LoVo (cell line): ENCODE measurements at places on chromosomes 12 and 14.

DNA sequence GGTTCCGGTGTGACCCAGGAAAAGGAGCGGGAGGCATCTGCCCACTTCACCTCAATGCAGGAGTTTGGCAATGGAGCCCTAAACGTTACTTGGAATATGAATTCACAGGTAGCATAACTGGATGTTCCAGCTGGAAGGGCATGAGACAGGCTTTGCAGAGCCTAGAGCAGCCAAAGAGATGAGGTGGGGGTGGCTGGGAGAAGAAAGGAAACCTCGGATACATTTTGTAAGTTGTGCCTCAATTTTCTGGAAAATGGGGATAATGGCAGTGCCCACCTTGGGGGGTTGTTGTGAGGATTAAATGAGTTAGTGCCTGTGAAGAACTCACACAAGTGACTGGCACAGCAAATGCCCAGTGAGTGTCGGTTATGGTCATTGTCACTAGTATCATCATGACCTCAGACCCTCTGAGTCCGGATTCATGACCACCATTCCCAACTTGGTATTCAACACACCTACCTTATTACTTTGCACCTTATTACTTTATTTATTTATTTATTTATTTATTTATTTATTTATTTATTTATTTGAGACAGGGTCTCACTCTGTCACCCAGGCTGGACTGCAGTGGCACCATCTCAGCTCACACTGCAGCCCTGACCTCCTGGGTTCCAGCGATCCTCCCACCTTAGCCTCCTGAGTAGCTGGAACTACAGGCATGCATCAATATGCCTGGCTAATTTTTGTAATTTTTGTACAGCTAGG, 56.0 kb downstream of the CLMN start:
- DNase-seq, result no peak

DNA sequence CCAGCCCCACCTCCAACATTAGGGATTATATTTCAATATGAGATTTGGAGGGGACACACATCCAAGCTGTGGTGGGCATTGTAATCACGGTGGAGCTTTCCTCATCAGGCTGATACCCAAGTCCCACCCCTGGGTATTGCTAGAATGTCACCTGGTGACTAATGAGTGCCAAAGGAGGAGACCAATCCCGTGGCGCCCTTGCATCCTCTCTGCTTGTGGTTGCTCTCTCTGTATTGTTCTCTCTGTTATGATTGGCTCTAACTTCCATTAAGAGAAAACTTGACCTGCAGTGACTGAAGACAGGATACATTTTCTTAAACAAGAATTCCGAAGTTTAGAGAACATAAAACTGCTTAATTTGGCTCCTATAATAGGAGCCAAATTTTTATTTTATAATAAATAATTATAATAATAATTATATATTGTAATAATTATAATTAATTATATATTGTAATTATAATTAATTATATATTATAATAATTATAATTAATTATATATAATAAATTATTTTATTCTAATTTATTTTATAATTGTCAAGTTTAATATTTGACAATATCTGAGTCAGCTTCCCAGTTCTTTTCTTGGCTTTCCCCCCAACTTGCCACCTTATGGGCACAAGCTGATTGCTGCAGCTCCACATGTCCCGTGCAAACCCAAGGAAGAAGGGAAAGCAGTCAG, 420.1 kb downstream of the DIO2 start:
- no peak for DNase-seq

DNA sequence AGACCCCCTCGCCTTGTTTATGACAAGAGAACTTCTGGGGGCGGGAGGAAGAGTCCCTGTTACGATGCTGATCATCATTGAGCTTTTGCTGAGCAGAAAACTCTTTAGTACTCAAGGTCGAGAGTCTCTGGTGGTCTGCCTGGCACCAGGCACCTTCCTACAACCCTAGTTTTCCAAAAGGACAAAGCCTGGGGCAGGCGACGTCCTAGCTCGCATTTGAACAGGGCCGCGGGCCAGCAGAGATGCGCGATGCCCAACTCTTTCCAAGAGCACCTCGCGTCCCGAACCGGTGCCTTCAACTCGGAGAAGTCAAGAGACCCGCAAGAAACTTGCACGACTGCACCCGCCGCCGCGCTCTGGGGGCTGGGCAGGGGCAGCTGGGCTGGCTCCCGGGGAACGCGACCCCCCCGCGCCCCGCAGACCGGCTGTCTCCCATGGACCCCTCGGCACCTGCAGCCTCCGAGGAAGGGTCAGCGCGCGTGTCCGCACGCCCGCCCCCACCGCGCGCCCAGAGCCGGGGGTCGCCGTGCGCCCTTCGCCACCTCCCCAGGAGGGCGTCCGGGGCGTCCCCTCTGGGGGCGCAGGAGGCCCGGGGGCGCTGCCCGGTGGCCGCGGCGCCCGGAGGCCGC, 377 bp upstream of the BCL7A start:
- DNase-seq, result peak; percentile 21

DNA sequence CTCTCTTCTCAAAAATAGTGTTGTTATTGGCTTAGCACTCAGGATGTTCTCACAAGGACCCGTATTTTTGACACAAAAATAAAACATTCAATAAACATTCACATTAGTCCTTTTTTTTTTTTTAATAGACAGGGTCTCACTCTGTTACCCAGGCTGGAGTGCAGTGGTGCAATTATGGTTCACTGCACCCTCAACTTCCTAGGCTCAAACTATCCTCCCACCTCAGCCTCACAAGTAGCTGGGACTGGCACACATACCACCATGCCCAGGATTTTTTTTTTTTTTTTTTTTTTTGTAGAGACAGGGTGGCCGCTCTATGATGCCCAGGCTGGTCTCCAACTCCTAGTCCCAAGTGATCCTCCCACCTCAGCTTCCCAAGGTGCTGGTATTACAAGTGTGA, 27.0 kb downstream of the PPP1R13B start:
- no peak for DNase-seq

GRCh38 chr12:13146336-13146938, 43.0 kb upstream of the GSG1 start:
- no peak for DNase-seq

- DNase-seq, result no peak
Measured at GRCh38 chr14:103057028-103057371, 349 bp downstream of the CDC42BPB start.

DNA sequence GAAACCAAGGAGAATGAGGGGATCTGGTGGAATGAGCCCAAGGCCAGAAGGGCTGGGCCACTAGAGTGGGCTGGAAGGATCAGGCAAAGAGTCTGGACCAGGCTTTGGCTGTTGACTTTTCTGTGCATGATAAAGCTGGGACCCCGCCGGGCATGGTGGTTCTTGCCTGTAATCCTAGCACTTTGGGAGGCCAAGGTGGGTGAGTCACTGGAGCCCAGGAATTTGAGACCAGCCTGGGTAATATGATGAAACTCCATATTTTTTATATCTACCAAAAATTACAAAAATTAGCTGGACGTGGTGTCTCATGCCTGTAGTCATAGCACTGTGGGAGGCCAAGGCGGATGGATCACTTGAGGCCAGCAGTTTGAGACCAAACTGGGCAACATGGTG, 393 bp upstream of the KLHL33 start:
- no peak for DNase-seq

GRCh38 chr12:106331599-106331998, 25.9 kb upstream of the POLR3B start:
- no peak for DNase-seq

DNA sequence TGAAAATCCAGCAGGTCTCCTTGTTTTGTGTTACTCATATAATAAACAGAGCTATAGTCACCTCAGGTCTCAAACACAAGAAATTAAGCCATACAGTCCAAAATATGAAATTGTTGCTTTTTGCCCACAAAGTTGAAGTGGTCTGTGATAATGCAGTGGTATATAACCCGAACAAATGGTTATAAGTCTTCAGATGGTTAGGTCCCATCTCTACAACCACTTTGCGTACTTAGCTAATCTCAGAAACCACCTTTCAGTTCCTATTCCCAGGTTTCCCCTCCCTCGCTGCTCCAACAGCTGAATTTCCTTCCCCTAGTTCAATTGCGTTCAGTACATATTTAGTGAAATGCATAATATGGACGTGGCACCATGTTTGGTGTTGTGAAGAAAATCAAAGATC, 3.3 kb upstream of the KCNA5 start:
- DNase-seq, result no peak

DNA sequence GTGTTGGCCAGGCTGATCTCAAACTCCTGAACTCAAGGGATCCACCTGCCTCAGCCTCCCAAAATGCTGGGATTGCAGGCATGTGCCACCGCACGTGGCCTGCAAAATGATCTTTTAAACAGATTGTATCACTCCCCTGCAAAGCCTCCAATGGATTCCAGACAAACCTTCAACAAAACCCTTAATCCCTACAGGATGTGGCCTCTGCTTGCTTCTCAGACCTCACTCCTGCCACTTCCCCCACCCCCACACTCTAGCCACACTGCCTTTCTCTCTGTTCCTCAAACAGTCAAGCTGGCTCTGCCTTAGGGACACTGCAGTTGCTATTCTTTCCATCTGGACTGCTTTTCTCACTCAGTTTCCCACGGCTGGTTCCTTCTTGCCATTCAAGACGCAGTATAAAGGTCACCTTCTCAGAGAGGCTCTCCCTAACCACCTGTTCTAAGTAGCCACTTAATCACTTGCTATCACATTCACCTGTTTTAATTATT, 47.3 kb upstream of the TMED10 start:
- DNase-seq, result no peak

- no peak for DNase-seq
Measured at GRCh38 chr14:98296895-98297294, 975.1 kb downstream of the BCL11B start.

GRCh38 chr12:52145228-52146088, 46.4 kb downstream of the KRT80 start:
- no peak for DNase-seq

GRCh38 chr14:92753250-92753649, 4.8 kb upstream of the LGMN start:
- no peak for DNase-seq

- no peak for DNase-seq
Measured at GRCh38 chr12:106106892-106107291, 31.9 kb downstream of the NUAK1 start.

- no peak for DNase-seq
Measured at GRCh38 chr12:97848051-97848450, 385.4 kb downstream of the RMST start.

- no peak for DNase-seq
Measured at GRCh38 chr12:48092611-48093010, 13.3 kb downstream of the SENP1 start.

- DNase-seq, result no peak
Measured at GRCh38 chr14:36676236-36676635, 14.6 kb downstream of the PAX9 start.

DNA sequence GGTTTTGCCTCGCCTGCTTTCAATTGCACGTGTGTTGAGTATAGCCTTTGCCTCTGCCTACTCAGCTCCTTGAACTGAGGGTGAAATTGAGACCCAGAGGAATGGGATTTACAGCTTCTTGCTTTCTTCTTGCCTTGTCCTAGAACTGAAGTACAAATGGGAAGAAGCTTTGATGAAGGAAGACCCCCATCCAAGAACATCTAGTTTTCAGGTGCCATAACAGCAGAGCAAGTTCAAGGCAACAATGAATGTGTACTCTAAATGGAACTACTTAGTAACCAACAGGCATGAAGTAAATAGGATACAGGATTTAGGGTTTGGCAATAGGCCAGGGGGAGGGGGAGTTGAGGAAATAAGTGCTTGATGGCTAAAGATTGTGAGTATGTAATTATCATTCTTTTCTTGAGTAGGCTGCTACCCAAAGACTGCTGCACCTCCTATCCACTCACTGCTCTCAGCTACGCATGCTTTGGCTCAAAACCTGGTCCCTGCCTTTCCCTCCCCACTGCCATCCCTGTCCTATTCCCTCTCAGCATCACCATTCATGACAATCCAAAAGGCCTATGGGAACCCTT, 2.1 kb downstream of the GPX2 start:
- DNase-seq, result no peak

DNA sequence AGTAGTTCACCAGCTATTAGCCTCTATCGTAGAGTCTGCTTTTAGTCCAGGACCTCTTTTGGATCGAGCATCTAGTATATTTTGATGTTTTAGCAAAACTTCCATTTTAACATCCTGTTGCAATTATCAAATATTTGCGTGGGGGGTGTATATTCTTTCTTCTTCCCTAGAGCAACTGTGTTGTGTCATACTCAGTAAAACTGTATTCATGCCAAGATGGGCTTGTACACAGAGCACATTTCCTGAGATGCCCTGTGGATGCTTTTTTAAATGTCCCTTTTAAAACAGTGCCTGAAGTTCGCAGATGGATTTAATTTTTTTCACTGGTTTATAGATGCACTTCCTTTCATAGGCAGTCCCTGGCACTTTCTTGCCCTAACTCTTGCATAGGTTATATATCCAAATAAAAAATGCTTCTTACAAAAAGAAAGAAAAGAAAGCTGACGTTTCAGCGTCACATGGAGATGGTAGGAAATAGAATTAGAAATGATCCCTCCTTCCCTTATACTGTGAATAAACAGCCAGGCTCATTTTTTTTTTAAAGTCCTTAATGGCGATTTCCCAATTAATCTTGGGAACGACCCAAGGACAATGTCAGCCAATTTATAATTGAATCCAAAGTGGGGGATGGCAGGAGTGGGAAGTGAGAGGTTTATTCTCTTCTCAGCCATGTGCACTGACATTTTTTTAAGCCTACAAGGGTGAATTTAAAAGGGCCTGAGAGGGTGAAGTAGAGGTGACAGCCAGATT, 247.0 kb downstream of the SLC41A2 start:
- no peak for DNase-seq

- DNase-seq, result no peak
Measured at GRCh38 chr14:87076146-87076545, 916.8 kb downstream of the GALC start.

DNA sequence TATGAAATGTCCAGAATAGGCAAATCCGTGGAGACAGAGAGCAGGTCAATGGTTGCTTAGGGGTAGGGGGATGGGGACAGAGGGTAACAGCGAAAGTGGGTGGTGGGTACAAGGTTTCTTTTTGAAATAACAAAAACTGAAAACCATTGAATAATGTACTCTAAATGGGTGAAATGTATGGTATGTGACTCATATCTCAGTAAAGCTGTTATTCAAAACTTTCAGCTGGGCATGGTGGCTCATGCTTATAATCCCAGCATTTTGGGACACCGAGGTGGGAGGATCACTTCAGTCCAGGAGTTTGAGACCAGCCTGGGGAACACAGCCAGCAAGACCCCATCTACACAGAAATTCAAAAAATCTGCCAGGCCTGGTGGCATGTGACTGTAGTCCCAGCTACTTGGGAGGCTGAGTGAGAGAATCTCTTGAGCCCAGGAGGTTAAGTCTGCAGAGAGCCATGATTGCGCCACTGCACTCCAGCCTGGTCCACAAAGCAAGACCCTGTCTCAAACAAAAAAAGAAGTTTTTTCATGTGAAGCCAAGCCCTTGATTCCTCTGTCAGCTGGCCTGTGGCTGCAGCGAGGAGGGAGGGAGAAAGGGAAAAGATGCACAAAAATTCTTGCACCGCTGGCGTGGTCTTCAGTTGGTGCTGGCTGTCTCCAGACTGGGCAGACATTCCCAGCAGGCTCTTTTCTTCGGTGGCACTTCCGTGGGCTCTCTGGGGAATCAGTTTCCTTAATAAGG, 248.2 kb downstream of the SLC41A2 start:
- no peak for DNase-seq

- no peak for DNase-seq
Measured at GRCh38 chr12:59936534-59936933, 340.7 kb downstream of the SLC16A7 start.
